ENCODE measurements at places on chromosomes 3 and 15.

- no peak for DNase-seq
These were observed 515.2 kb downstream of the NTRK3 start for GRCh38 chr15:87741350-87741749.

DNA sequence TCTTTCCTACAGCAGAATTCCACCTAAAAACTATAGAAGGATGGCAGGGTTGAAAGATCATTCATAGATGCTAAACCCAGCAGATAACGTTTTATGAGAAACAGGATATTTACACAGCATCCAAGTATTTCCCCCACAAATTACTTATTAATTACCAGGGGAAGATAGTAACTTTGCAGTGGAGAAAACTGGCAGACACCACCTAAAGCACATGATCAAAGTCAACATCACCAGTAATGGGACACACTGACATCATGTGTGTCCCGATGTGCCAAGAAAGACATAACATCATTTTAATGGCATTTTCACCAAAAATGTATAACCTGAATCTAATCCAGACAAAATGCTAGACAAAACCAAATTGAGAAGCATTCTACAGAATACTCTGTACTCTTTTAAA is 220.4 kb upstream of the THBS1 start:
- no peak for DNase-seq

GRCh38 chr3:184450547-184450946 is 70.7 kb downstream of the CHRD start:
- no peak for DNase-seq

GRCh38 chr3:196193736-196194541 is 17.3 kb downstream of the ZDHHC19 start:
- DNase-seq = no peak

- no peak for DNase-seq
These were observed 38.7 kb downstream of the ANP32A start for GRCh38 chr15:68781766-68782588.

- no peak for DNase-seq
These were observed 4.6 kb upstream of the ALCAM start for GRCh38 chr3:105362021-105362665.

DNA sequence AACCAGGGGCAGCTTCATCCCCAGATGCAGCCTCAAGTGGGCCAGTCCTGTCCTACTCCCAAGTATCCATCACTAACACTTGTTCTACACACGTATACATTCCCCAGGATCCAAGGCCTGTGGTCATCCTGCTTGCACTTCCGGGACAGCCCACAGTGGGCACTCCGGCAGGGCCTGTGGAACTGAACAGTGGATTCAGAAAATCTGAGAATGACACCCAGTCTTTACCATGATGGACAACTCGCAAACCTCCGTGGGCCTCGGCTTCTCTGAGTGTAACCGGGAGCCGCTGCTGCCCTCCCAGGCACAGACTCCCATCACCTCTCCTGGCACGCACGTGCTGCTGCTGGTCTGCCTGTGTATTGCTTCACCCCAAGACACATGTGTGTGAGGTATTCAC is 59.6 kb downstream of the ATP10A start:
- DNase-seq = no peak

DNA sequence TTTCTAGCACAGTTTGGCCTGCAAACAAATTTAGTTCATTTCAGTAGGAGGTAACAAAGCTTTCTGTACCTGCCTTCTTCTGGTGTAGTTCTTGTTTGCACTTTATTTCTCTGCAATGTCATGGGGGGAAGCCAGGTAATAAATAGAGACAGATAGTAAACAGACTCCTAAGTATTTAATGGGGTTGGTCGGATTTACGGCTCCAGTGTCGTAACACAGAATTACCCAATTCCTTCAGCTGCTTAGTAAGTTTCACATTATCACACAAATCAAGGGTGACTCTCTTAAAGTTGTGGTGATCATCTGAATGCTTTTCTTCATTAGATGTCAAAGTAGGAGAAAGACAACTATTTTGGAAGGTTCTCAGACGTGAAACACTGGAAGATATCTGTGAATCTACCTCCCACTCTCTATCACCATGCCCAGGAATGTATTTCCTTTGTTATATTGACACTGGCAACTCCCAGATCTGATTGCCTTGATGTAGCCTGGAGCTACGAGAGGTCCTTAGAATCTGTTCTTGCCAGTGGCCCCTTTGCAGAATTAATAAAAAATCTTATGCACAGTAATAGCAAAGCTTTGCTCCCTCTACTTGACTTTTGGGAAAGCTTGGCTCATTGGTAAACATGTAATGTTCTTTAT is 25.0 kb upstream of the TMC3 start:
- no peak for DNase-seq

DNA sequence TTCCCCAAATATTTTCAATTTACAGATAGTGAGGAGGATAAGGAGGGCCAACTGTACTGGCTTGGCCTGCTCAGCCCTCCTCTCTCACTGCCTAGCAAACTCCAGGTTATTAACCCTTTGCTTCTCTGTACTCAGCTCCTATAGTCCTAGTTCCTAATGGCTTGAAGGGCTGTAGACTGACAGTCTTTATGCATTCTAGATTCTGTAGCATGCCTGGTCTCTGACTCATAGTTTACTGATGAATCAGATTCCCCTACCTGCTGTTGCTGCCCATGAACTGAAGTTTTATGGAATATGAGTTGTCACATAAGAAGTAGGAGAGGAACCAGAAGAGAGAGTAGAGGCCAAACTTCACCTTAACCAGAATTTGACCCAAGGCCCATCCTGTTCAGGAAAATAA is 27.1 kb upstream of the MAP3K13 start:
- DNase-seq = no peak

- no peak for DNase-seq
These were observed 271.7 kb downstream of the PDZRN3 start for GRCh38 chr3:73352841-73353645.

- no peak for DNase-seq
These were observed 37.3 kb downstream of the DZIP1L start for GRCh38 chr3:138078096-138078495.

GRCh38 chr3:136249091-136249490 is 1.0 kb upstream of the PCCB start:
- no peak for DNase-seq

Data from activated T-cell treated with anti-CD3 and anti-CD28 coated beads, Interleukin-2, amount 50 U/mL, for 1 hour (primary cell).